Esophagus muscularis mucosa (tissue), 4 donors: ENCODE measurements at places on chromosomes 2 and 18. TPM values are rescaled to one million over a fixed set of nuclear protein-coding genes. Genes with fewer than 3 reads are reported as not detected.

- H3K27ac ChIP-seq = peak within 1 kb of the TSS; percentile 79
- DNase-seq = no peak
- H3K27me3 ChIP-seq = peaks cover 11% of the 10 kb centered on the region
- H3K36me3 ChIP-seq = no peaks in the 10 kb centered on the region
- H3K4me3 ChIP-seq = peak within 1 kb of the TSS; percentile 71
Measured at GRCh38 chr2:60553495-60554073, at the start of gene BCL11A. Gene BCL11A (minus strand): TSS chr2:60553654. CDS start chr2:60553270, 384 bp downstream.

- no peak overlapping the region for H3K27ac ChIP-seq
- H3K4me1 ChIP-seq = no peaks in the 10 kb centered on the region
- no peaks in the 10 kb centered on the region for H3K36me3 ChIP-seq
- H3K27me3 ChIP-seq = no peaks in the 10 kb centered on the region
- no peak for DNase-seq
Measured at GRCh38 chr2:1618974-1619373, 125.3 kb downstream of the PXDN start.

- no peak for DNase-seq
- H3K27ac ChIP-seq = no peak overlapping the region
- no peaks in the 10 kb centered on the region for H3K27me3 ChIP-seq
- no peak overlapping the region for H3K4me3 ChIP-seq
- H3K4me1 ChIP-seq = no peaks in the 10 kb centered on the region
Measured at GRCh38 chr2:134457765-134458472, 204.0 kb downstream of the MGAT5 start.

- no peak overlapping the region for H3K27ac ChIP-seq
- H3K4me3 ChIP-seq = no peak overlapping the region
- no peak for DNase-seq
- H3K27me3 ChIP-seq = no peaks in the 10 kb centered on the region
- no peaks in the 10 kb centered on the region for H3K36me3 ChIP-seq
- peaks cover 3% of the 10 kb centered on the region for H3K4me1 ChIP-seq
Measured at GRCh38 chr18:75931079-75931478, 503.6 kb upstream of the SMIM21 start.

Gene SOX11
- 0.42 TPM for total RNA-seq

Gene SERPINB2
- 24.5 TPM for total RNA-seq

DNA sequence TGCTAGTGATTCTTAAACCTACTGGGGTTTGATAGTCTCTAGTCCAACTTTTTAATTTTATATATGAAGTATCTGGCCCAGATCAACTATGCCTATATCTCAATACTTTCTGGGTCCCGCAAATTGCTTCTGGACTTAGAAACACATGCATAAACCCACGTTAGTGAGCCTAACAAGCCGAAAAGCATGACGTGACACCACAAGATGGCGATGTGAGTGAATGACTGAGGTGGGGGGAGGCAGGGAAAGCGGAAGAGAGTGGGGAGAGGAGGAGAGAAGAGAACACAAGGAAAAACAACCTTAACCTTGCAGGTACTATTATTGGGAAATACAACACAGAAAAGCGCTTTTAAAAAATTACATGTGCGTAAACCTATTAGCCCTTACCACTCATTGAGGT lies 13.8 kb downstream of the PDIA6 start:
- no peaks in the 10 kb centered on the region for H3K4me1 ChIP-seq
- H3K4me3 ChIP-seq = no peak overlapping the region
- H3K36me3 ChIP-seq = peaks cover 77% of the 10 kb centered on the region
- no peak for DNase-seq
- no peak overlapping the region for H3K27ac ChIP-seq

DNA sequence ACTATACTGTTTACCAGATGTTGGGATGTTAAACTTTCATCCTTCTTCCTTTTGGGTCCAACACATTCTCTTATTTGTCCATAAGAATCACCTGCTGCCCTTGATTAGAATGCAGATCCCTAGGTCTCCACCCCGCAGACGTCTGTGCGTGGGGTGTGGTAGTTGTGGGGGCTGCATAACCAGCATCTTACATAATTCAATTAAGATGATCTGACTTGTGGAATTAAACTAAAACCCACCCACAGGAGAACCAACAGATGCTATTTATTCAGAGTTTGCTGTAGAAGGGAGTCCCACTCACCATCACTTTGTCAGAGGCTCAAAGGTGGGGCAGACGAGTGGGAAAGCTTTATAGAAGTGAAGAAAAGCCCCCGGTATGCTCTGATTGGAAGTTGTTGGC lies 1.6 kb upstream of the KLHL23 start:
- H3K27ac ChIP-seq = no peak overlapping the region
- H3K4me1 ChIP-seq = peaks cover 35% of the 10 kb centered on the region
- H3K36me3 ChIP-seq = no peaks in the 10 kb centered on the region
- peak; percentile 91 for DNase-seq
- H3K27me3 ChIP-seq = no peaks in the 10 kb centered on the region
- no peak overlapping the region for H3K4me3 ChIP-seq

Gene NTSR2
- total RNA-seq = not detected

Gene HADHB
- 163 TPM for total RNA-seq

GRCh38 chr2:6968319-6969100 lies 51.3 kb downstream of the RNF144A start:
- H3K4me3 ChIP-seq = no peak overlapping the region
- H3K4me1 ChIP-seq = no peaks in the 10 kb centered on the region
- DNase-seq = peak; percentile 66
- no peak overlapping the region for H3K27ac ChIP-seq
- H3K27me3 ChIP-seq = no peaks in the 10 kb centered on the region

DNA sequence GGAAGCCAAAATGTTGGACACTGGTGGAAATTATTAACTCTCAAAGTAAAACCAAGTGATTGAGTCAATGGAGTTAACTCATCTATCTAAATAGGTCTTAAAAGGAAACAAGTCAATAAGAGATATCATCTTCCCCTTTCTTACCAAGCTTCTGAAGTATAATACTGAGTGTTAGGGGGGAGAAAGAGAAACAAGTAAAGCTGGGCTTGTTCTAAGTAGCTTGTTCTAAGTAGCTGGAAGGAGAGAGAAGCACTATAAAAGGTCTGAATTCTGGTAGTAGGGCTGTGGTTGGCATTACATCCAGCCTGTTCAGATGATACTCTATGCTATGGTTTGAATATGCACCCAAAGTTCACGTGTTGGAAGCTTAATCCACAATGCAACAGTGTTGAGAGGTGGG lies 26.8 kb downstream of the YES1 start:
- peaks cover 25% of the 10 kb centered on the region for H3K4me1 ChIP-seq
- no peak overlapping the region for H3K27ac ChIP-seq
- no peak for DNase-seq
- H3K4me3 ChIP-seq = no peak overlapping the region

DNA sequence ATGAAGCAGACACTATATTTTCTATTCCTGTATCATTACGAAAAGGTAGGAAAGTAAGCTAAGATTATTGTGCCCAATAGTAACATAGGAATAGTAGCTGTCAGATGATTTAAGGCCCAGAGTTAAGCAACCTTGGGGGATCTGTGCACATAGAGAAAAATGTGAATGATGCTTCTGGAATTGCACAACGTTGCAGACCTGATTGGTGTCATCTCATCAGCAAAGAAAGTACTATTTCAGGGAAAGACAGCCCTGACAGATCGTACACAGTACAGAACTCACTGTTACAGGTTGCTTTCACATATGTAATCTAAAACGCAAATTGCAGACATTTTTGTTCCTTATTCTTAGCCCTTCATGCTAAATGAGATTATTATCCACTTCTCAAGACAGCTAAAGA lies 535.9 kb downstream of the TRIB2 start:
- no peak overlapping the region for H3K4me3 ChIP-seq
- H3K36me3 ChIP-seq = no peaks in the 10 kb centered on the region
- no peak overlapping the region for H3K27ac ChIP-seq
- DNase-seq = no peak
- H3K27me3 ChIP-seq = no peaks in the 10 kb centered on the region
- H3K4me1 ChIP-seq = no peaks in the 10 kb centered on the region

Gene NEU4
- total RNA-seq = not detected

Gene CROCC2
- total RNA-seq = not detected

Gene PAX8
- total RNA-seq = 0.58 TPM

DNA sequence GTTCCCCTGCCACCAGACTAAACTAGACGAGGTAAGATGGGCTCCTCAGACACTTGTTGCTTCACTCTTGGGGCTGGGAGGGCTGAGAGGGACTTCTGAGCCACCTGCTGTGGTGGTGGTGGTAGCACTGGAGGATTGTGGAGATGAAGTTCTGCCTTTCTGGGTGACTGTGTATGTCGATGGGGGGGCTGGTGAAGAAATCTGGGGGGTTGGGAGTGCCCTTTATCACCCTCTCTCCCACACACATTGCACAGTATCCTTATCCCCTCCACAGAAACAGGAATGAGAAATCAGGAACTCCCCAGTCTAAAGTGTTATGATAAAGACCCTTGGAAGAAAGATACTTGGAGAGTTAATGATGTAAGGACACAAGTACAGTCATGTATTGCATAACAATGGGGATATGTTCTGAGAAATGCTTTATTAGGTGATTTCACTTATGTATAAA lies 38.5 kb downstream of the HK2 start:
- H3K27ac ChIP-seq = no peak overlapping the region
- peaks cover 31% of the 10 kb centered on the region for H3K4me1 ChIP-seq
- no peak for DNase-seq

DNA sequence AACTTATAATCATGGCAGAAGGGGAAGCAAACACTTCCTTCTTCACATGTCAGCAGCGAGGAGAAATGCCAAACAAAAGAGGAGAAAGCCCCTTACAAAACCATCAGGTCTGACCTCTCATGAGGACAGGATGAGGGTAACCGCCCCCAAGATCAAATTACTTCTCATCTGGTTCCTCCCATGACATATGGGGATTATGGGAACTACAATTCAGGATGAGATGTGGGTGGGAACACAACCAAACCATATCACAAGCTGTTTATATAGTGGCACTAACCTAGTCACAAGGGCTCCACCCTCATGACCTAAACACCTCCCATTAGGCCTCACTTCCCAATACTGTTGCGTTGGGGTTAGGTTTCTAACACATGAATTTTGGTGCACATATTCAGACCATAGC lies 110.0 kb downstream of the OSBPL6 start:
- no peaks in the 10 kb centered on the region for H3K4me1 ChIP-seq
- no peaks in the 10 kb centered on the region for H3K36me3 ChIP-seq
- H3K27ac ChIP-seq = no peak overlapping the region
- no peak for DNase-seq

- H3K27me3 ChIP-seq = no peaks in the 10 kb centered on the region
- no peak overlapping the region for H3K27ac ChIP-seq
- H3K36me3 ChIP-seq = no peaks in the 10 kb centered on the region
- peak; percentile 80 for DNase-seq
Measured at GRCh38 chr2:233862261-233862768, 5.9 kb downstream of the MSL3B start.

- no peaks in the 10 kb centered on the region for H3K4me1 ChIP-seq
- no peak overlapping the region for H3K4me3 ChIP-seq
- no peaks in the 10 kb centered on the region for H3K27me3 ChIP-seq
- DNase-seq = no peak
- no peak overlapping the region for H3K27ac ChIP-seq
Measured at GRCh38 chr2:213688133-213688532, 403.9 kb downstream of the SPAG16 start.

DNA sequence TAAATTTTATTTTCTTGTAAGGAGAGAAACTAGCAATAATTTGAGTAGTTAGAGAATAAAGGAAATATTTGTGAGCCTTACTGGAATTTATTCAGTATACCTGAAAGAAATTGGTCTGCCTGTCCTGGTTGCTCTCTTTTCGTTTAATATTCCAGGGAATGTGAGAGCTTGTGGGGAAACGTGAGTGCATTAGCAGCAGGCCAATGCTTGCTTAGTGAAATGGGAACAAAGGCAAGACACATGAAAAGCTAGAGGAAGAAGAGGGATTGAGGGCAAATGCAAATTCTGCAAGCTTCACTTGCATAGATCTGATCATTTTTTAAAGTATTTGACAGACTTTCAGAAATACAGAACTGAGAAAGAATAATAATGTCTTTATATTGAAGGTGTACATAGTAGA lies 111.0 kb downstream of the ERBB4 start:
- H3K36me3 ChIP-seq = no peaks in the 10 kb centered on the region
- H3K4me3 ChIP-seq = no peak overlapping the region
- no peak for DNase-seq
- H3K4me1 ChIP-seq = no peaks in the 10 kb centered on the region
- no peak overlapping the region for H3K27ac ChIP-seq

DNA sequence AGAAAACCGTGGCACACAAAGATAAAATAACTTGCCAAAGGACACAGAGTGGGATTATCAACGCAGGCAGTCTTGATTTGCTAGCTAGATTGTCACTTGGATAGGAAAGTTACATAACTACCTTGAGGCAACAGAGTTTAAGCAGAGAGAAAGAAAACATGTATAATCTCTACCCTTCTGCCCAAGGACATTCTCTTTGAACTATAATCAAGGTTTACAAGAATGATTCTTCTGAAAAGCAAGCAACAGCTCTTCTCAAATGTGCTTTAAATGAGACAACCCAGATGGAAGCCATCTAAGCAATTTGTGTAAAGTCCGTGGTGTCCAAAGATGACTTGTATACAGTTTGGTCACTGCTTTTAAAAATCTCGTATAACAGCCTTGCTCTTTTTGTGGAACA lies 177.4 kb downstream of the CD226 start:
- DNase-seq = no peak
- no peaks in the 10 kb centered on the region for H3K4me1 ChIP-seq
- no peak overlapping the region for H3K27ac ChIP-seq
- no peak overlapping the region for H3K4me3 ChIP-seq
- no peaks in the 10 kb centered on the region for H3K27me3 ChIP-seq

Gene WNT10A
- total RNA-seq = not detected

Gene LRATD1
- 12.5 TPM for total RNA-seq

Gene HOXD3
- 0.86 TPM for total RNA-seq

DNA sequence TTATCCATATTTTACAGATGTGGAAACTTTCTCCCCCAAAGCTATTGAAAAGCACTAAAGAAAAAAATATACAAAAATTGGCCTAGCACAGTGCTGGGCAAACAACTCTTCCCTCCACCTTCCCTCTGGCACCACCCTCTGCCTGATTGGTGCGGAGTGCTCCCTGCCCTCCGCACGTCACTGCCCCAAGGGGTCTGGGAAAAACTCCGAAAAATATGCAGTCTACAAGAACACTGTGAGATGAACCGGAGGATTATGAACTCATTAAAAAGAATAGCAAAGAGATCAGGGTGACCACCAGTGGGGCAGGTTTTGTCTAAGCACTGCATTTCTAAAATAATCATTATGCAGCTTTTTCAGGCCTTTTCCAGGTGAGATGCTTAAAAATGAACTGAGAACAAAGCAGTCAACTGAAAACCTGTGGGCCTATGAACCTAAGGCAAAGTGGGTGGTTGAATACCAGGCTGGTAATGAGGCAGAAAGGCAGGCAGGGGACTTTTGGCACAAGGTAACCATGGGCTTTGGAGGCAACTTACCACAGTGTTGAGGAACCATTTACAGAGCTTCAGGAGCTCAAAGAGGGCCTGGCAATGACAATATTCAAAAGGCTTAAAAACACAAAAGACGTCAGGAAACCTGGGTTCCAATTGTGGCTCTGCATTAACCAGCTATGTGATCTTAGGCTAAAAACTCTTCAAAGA lies 57.5 kb downstream of the AAK1 start:
- no peaks in the 10 kb centered on the region for H3K27me3 ChIP-seq
- H3K4me1 ChIP-seq = peaks cover 46% of the 10 kb centered on the region
- DNase-seq = no peak
- no peak overlapping the region for H3K27ac ChIP-seq
- H3K4me3 ChIP-seq = no peak overlapping the region
